ENCODE measurements at places on chromosomes 4 and X.

DNA sequence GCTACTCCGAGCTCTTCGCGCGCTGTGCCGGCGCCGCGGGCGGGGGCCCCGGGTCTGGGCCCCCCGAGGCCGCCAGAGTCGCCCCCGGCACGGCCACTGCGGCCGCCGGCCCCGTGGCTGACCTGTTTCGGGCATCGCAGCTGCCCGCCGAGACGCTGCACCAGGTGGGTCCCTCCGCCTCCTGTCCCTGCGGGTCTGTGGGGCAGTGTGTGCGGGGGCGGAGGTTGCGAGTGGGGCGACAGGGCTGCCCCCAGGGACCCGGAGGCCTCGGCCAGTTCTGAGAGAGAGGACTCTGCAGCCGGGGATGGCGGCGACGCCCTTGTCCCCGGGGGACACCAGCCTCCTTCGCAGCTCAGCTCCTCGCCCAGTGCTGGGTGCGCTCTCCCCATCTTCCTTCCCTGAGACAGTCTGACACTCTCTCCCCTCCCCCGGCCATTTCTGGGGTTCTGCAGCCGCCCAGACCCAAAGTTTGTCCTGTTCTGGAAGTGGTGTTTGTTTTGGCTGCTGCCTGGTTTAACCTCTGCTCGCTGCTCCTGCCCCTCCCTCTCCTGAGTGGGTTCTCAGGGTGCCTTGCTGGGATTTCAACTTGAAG lies 609 bp downstream of the REPS2 start:
- DNase-seq, result peak; percentile 1

DNA sequence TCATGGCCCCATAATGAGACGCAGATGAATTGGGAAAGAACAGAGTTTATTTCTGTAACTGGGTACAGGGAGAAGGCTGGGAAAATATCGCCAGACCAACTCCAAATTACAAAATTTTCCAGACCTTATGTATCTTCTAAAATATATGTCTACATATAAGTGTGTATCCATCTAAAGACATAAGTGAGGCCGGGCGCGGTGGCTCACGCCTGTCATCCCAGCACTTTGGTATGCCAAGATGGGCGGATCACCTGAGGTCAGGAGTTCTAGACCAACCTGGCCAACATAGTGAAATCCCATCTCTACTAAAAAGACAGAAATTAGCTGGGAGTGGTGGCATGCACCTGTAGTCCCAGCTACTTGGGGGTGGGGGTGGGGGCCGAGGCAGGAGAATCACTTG lies 11.7 kb upstream of the DHRSX start:
- no peak for DNase-seq

- DNase-seq, result no peak
Observed at GRCh38 chrX:133926809-133927208, 58.6 kb downstream of the GPC3 start.

DNA sequence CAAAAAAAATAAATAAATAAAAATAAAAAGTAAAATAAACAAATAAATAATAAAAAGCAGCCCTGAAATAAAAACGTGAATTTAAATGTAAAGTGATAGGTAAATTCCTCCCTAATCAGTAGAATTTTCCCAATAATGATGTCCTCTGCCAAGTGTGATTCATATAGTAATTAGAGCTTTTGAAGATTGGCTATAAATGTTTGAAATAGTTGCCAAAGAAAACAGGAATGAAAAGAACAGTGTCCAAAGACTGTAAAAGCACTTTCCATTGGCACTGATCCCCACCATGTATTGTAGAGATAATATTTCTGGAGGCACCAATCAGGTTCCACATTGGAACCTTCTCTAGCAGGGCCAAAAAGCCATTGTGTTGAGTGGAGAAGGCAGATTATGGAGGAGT lies 25.9 kb upstream of the SMARCAD1 start:
- DNase-seq, result no peak

DNA sequence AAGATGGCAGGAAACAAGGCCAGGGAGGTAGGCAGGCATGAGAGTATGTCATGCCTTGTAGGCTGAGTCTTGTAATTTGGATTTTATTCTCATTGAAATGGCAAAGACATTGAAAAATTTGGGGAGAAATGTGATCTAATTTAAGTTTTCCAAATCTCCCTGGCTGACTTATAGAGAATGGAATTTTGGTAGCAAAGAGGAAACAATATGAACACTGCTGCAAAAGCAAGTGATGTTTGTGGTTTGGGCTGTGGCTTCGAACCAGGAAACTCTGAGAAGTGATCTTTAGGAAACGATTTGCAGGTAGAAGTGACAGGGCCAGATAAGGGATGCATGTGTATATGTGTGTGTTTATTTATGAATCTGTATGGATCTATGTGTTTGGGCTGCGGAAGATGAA lies 35.6 kb downstream of the ARSJ start:
- no peak for DNase-seq

DNA sequence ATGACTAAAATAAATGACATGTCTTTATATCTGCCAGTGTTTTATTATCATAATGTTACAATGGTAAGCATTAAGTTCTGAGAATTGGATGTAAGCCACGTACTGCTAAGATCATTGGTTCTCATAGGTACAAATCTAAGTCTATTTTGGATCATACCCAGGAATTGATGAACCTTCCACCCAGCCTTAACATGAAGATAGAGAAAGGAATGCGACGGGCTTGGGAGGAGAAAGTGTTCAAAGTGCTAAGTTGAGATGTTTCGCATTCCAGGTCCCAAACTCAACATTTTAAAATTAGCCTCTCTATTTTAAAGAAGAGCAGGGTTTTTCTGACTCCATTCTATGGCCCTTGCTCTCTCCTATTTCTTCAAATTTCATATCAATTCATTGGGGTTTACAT lies 54.9 kb upstream of the FRAS1 start:
- no peak for DNase-seq

GRCh38 chrX:97685753-97686152 lies 802.0 kb downstream of the RPA4 start:
- peak; percentile 5 for DNase-seq

DNA sequence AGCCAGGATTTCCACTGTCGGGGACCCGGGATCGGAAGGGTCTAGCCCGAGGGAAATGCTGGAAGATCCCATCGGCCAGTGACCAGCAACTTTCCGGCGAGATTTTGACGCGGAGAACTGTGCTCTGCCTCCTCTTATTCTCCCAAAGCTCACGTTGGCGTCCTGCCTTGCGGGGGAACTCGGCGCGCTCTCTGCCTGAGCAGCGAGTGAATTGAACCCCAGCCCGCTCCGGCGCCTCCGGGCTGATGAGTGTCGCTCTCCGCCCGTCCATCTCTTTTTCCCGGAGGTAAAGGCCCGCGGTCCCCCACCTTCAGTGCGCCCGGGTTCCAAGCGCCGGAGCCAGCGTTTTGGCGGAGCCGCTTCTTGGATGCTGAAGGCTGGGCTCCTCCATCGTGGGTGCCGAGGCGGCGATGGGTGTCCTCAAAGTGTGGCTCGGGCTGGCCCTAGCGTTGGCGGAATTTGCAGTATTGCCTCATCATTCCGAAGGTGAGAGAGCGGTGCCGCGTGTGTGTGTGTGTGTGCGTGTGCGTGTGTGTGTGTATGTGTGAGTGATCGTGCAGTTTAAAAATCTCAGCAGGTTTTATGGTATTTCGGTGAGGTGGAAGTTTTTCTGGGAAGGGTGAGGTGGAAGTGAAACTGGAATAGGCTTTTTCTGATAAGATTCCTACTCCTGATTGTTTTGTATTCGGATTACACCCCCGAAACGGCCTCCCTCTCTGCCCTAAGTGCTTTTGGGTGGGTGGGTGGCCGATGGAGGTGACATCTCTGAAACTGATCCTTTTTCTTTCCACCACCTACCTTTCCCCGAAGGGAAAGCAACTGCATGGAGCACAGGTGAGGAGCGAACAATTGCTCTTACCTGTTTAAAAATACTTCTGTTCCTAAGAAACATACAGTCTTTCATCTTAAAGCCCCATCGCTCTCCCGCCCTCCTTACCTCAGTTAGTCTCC lies 752 bp downstream of the FRAS1 start:
- DNase-seq, result peak; percentile 37

DNA sequence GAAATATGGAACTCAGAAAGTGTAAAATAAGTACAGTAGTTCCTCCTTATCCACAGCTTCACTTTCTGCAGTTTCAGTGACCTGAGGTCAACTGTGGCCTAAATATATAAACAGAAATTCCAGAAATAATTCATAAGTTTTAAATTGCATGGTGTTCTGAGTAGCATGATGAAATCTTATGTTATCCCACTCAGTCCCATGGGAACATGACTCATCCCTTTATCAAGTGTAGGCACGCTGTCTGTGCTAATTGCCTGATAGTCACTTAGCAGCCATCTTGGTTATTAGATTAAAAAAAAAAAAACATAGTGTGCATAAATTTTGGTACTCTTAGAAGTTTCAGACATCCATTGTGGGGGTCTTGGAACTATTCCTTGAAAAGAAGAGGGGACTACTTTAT lies 983.4 kb upstream of the ADGRL3 start:
- no peak for DNase-seq

DNA sequence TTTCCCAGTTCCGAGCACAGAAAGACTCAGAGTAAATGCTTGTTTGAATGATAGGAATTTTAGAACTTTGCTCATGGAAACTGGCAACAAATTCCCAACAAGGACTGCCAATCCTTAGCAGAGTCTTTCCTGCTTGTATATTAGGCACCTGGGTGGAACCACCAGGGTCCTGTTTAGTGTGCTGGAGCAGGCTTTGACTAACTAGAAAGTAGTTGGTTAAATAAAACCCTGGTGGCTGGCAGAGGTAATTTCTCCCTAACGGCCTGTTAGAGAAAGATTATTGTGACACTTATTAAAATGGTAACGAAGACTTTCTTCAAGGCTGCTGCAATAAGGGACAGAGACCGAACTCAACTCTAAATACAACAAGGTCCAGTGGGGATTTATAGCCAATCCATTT lies 103.6 kb upstream of the TEX13D start:
- no peak for DNase-seq

DNA sequence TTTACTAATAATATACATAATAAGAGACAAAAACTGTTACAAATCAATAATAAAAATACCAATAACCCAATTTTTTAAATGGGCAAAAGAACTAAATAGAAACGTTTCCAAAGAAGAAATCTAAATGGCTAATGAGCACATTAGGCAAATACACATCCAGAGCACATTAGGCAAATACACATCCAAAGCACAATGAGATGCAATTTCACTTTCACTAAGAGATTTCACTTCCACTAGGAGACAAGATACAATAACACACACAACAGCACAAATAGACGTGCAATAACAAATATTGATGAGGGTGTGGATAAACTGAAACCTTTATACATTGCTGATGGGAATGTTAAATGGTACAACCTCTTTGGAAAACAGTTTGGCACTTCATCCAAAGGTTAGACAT lies 250.7 kb downstream of the ARAP2 start:
- no peak for DNase-seq

DNA sequence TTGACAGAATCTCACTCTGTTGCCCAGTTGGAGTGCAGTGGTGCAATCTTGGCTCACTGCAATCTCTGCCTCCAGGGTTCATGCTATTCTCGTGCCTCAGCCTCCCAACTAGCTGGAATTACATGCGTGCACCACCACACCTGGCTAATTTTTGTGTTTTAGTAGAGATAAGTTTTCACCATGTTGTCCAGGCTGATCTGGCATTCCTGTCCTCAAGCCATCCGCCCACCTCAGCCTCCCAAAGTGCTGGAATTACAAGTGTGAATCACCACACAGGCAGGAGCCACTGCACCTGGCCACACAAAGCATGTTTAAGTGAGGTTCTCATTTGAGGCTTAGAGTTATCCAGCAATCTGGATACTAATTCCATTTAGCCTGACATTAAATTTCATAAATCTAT lies 180.9 kb upstream of the GRID2 start:
- DNase-seq, result no peak

- no peak for DNase-seq
Observed at GRCh38 chr4:71538528-71538927, 199.7 kb downstream of the SLC4A4 start.

- DNase-seq, result no peak
Observed at GRCh38 chr4:119139311-119139710, 3.7 kb downstream of the MYOZ2 start.

GRCh38 chr4:123807866-123808265 lies 411.3 kb downstream of the SPRY1 start:
- DNase-seq, result no peak

DNA sequence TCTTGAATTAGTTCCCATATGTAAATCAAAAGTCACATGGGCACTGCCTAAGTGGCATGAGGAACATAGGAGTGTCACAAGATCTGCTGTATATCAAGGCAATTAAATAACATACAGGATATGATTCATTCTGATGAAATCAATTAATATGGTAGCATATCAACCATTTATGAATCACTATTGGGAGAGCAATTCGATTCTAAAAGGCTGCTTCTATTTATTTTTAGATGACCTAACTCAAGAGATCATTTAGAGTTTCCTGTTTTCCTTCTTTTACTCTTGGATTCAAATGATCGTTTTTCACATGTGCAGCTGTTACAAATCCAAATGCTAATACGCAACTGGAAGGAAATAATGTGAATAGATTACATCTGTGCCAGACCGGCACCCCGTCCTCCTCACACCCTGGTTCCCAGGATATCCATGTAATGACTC lies 81.9 kb downstream of the HCCS start:
- no peak for DNase-seq

- no peak for DNase-seq
Observed at GRCh38 chr4:24764345-24764744, 31.0 kb upstream of the SOD3 start.

- DNase-seq, result no peak
Observed at GRCh38 chr4:113908829-113909228, 70.6 kb downstream of the ARSJ start.

GRCh38 chr4:41281038-41281634 lies 24.4 kb downstream of the UCHL1 start:
- DNase-seq, result no peak

GRCh38 chrX:112638691-112639090 lies 41.0 kb downstream of the LHFPL1 start:
- no peak for DNase-seq

- no peak for DNase-seq
Observed at GRCh38 chr4:5750052-5750945, 39.3 kb downstream of the EVC start.

DNA sequence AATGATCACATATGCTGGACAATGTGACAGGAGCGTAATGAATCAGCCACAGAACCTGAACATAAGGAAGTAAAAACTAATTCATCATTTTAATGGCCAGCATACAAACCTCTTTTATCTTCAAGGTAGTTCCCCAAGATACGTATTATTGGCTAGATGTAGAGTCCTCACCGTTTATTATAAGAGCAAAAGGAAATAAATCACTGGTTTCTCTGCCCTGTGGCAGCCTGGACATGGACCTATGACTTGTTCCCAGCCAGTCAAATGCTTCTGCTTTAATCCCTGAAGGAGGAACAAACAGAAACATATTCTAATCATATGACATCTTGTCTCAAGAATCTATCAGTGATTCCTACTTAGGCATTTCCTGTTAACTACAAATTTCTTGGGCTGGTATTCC lies 86.8 kb upstream of the FAM241A start:
- no peak for DNase-seq

GRCh38 chr4:159776961-159777360 lies 674.1 kb downstream of the RAPGEF2 start:
- no peak for DNase-seq

GRCh38 chrX:64204701-64205440 lies 637 bp downstream of the AMER1 start:
- DNase-seq, result peak; percentile 7

GRCh38 chr4:88457307-88458103 lies 586 bp downstream of the HERC5 start:
- peak; percentile 46 for DNase-seq
